ENCODE measurements at places on chromosomes 1 and 21. TPM values are rescaled to one million over a fixed set of nuclear protein-coding genes. Genes with fewer than 3 reads are reported as not detected.

GRCh38 chr1:109573785-109574184, 25.4 kb downstream of the GNAI3 start:
- no peak for DNase-seq
- H3K27ac ChIP-seq = no peak overlapping the region
- no peaks in the 10 kb centered on the region for H3K27me3 ChIP-seq

GJC2 gene
- 1.3 TPM for total RNA-seq

DNA sequence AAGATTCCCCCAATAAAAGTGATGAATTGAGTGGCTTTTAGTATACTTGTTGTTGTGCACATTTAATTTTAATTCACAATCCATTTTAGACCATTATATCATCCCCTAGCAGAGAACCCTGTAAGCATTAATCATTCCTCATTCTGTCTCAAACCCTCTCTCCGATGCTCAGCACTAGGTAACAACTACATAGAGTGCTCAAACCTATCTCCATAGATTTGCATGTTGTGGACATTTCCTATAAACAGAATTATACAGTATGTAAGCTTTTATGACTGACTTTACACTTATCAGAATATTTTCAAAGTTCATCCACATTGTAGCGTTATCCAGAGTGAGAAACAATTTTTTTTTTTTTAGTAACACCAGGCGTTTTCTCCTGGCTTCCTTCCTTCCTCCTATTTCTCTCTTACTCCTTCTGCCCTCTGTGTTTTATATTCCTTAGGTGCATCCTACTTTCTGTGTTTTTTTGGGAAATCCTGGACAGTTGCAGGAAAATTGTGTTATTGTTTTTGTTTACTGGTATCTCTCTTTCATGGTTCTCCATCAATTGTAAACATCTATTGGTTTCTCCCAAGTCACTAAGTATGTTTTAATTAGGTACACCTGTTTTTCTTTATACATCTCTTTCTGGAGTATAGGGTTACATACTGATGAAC, 1528.0 kb upstream of the TPTE start:
- peaks cover 17% of the 10 kb centered on the region for H3K27me3 ChIP-seq
- H3K4me3 ChIP-seq = no peak overlapping the region
- no peak for DNase-seq
- no peak overlapping the region for H3K27ac ChIP-seq
- no peaks in the 10 kb centered on the region for H3K4me1 ChIP-seq

DNA sequence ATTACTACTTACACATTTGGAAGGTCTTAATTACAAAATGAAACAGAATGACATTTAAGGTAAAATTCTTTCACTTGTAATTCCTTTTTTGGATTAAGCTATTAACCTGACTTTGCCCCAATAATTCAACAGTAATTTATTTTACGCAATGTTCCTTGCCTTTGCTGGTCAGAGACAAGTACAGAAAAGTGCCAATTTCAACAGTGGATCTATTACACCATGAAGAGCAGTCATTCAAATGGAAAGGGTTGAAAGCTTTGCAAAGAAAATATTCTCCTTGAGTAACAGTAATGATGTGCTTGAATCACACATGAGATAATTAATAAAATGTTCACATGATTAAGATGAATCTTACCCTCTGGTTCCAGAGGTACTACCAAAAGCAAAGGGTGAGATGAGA, 84.7 kb downstream of the APP start:
- H3K4me3 ChIP-seq = no peak overlapping the region
- DNase-seq = no peak
- H3K36me3 ChIP-seq = no peaks in the 10 kb centered on the region
- no peak overlapping the region for H3K27ac ChIP-seq

SLAMF6 gene
- total RNA-seq = 1.1 TPM

DNA sequence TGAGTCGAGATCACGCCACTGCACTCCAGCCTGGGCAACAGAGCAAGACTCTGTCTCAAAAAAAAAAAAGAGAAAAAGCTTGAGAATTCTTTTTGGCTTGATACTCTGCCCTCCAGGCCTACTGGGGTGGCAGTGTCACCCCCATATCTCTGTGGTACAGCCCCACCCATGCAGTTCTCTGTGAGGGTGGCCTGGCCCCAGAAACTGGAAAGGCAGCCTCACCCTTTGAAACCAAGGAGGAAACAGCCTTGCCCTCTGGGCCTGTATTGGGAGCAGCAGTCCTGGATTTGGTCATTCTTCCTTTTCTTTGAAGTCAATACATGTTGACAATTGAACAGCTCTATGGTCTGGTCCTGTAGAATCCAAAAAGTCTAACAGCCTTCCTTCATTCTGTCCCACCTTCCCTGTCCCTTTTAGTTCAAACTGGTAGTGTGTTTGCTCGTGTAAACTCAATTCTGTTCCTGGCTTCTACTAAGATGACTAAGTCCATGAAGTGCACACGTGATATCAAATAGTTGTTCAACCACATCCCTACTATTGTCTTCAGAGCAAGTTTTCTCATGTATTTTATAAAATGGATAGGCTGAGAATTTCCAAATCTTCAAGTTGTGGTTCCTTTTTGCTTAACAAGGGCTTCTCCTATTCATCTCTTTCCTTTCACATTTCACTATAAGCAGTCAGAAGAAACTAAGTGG, 13.2 kb downstream of the ST7L start:
- no peak overlapping the region for H3K4me3 ChIP-seq
- H3K4me1 ChIP-seq = no peaks in the 10 kb centered on the region

NOTCH2 gene
- 123 TPM for total RNA-seq

MNDA gene
- 4.6 TPM for total RNA-seq

PADI1 gene
- not detected for total RNA-seq
